ENCODE measurements at places on chromosomes 16 and 17. TPM values are rescaled to one million over a fixed set of nuclear protein-coding genes. Genes with fewer than 3 reads are reported as not detected.

WWOX gene
- total RNA-seq = 21.2 TPM

DNA sequence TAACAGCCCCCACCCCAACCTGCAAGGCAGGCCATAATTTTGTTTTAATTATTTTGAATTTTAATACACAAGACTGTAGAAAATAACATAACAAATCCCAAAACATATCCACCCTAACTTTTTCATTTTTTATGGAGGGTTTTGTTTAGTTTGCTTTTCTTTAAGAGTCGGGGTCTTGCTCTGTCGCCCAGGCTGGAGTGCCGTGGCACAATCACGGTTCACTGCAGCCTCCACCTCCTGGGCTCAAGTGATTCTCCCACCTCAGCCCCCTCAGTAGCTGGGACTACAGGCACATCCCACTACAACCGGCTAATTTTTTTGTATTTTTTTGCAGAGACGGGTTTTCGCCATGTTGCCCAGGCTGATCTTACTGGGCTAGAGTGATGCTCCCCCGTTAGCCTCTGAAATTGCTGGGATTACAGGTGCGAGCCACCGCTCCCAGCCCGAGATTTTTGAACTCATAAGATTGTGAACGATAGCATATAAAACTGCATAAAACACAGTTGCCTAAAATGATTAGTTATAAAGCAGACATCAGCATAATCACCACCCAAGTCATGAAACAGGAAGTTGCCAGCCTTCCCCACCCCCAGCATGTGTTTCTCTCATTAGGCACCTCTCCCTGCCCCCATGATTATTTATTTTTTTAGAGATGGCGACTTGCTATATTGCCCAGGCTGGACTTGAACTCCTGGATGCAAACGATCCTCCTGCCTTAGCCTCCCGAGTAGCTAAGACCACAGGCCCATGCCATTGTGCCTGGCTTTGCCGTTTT lies 13.6 kb upstream of the DOC2B start:
- no peak for DNase-seq

DNA sequence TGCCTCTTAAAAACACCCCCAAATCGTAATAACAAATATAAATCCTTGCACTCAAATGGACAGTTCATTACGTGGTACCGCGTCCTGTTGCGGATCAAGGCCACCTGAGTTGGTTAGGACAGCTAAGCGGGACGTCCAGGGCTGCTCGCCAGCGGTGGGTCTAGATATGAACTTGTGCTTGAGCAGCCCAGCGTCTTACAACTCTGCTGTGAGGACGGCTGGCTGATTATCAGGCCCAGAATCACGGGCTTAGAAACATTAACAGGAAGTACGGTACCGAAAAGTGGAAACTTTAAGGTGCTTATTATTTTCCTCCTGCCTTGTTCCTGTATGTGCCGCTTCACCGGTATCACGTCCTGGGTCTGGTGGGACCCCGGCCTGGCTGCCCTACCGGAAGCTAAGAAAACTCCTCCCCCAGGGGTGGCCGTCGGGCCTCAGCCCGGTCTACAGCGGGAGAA lies 832 bp upstream of the SRRM2 start:
- DNase-seq = no peak

DNA sequence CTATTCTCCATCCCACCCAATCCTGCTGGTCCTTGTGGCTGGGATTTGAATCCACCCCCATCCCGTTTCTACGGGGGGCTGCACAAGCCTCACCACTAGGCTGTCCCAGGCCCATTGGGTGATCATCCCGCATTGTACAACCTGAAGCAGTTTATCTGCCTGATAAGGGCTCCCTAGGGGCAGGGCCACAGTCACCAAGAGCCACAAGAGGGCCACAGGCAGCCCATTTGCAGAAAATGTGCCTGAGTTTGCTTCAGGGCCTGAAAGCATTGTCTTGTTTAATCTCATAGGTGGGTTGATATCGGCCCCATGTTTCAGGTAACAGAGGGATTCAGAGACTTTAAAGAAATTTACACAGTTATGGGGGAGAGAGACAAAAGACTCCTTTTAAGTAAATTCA lies 245.0 kb downstream of the CPPED1 start:
- no peak for DNase-seq

- DNase-seq = no peak
These were observed 447.8 kb downstream of the KIF2B start for GRCh38 chr17:54270499-54270898.

SPATA22 gene
- 1.3 TPM for total RNA-seq

DNA sequence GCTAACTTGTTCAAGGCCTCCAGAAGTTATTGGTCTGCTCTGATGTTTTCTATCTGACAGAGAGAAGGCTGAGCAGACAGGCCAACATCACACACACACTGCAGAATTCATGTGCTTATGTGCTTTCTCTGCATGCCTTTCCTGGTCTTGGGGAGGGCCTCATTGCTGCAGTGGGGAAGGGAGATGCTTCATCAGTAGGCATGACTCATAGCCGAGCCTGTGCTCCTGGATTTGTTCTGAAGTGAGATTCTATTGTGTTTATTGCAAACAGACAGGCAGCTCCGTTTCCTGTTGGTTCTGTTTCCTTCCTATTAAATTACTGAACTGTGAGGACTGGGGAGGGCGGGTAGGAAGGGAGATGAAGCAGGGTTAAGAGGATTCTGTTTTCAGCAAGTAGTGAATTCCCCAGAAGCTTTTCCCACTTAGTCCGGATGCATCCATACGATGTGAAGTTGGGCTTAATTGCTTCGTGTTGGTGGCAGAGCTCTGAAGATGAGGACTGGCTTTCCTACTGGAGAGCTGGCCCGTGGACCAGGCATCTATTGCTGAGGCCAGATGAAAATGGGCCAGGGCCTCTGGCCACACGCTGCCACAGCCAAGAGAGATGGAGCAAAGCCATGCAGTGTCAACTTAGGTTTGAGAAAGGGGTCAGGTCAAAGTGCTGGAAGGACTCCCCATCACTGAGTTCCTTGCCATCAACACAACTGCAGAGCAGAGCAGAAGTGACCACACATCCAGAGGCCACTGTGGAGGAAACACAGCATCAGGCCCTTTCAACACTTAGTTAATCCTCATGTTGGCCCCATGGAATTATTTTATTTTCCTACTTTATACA lies 179.3 kb downstream of the UTP18 start:
- DNase-seq = no peak

CALB2 gene
- not detected for total RNA-seq

GRCh38 chr16:53153130-53153529 lies 98.3 kb downstream of the CHD9 start:
- DNase-seq = no peak

AANAT gene
- total RNA-seq = not detected

- DNase-seq = peak; percentile 30
These were observed 191.0 kb upstream of the RPL38 start for GRCh38 chr17:74012465-74012864.

DNA sequence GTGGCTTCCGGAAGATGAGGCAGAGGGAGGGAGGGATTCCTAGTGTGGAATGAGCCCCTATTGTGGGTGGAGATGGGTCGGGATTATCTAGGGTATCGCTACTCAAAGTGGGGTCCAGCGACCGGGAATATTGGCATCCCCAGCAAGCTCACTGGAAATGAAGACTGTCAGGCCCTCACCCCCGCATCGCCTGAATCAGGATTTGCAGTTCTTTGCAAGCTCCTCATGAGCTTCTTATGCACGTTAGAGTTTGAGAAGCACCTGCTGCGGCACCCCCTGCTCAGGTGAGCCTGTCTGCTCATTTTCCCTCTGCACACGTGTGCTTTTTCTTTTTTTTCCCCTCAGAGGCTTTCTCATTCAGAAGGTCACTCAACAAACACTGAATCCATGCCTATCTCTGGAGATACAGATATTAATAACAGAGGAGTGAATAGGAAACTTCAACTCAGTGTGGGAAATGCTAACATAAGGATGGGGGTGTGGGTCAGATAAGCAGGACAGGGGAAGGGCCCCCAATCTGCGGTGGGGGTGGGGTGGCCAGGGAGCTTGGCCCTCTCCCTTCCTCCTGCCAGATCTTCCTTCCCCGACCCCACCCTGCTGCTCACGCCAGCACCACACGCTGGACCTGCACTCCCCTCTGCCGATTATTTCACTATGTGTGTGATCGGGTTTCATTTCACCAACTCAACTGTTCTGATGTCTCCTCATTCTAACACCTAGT lies 67.7 kb upstream of the NFAT5 start:
- DNase-seq = no peak

DNA sequence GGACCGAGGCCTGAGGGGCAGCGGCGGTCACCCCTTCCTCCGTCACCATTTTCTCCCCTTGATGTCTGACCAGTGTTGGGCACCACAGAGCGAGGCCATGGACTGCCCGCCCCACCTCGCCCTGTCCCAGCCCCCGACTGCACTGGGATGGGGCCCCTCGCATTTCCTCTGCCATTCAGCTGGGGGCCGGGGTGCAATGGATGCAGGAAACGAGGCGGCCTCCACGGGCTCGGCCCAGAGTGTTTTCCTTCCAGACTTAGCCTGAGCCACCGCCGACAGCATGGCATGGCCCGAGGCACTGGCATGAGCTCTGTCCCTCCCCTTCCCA lies 44.6 kb upstream of the ZC3H18 start:
- no peak for DNase-seq

DNA sequence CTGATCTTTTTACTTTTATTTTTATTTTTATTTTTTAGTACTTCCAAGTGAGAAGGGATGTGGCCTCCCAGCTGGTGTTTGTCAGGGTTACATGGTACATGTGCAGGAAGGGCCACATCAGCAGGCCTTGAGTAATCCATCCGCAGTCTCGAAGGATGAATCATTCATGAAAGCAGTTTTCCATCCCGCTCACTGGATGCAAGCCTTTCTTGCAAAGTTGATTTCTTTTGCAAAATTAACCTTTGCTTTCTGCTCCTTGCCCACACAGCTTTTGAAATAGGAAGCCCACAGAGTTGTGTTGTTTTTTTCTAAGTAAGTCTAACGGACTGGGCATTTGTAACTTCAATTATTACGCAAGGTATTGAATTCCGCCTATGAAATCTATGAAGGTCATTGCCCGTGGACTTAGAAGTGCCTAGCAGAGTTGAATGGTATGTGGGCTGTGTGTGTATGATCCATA lies 157.4 kb downstream of the PRKCA start:
- no peak for DNase-seq

- DNase-seq = no peak
These were observed 9.3 kb upstream of the WBP2 start for GRCh38 chr17:75864448-75864871.

GRCh38 chr17:67353161-67353560 lies 13.2 kb downstream of the PSMD12 start:
- DNase-seq = no peak

GRCh38 chr17:2059547-2060384 lies 4.9 kb downstream of the HIC1 start:
- DNase-seq = no peak

- DNase-seq = no peak
These were observed 35.2 kb downstream of the KIAA0513 start for GRCh38 chr16:85062845-85063244.
